ENCODE measurements at places on chromosomes 2 and 18.

DNA sequence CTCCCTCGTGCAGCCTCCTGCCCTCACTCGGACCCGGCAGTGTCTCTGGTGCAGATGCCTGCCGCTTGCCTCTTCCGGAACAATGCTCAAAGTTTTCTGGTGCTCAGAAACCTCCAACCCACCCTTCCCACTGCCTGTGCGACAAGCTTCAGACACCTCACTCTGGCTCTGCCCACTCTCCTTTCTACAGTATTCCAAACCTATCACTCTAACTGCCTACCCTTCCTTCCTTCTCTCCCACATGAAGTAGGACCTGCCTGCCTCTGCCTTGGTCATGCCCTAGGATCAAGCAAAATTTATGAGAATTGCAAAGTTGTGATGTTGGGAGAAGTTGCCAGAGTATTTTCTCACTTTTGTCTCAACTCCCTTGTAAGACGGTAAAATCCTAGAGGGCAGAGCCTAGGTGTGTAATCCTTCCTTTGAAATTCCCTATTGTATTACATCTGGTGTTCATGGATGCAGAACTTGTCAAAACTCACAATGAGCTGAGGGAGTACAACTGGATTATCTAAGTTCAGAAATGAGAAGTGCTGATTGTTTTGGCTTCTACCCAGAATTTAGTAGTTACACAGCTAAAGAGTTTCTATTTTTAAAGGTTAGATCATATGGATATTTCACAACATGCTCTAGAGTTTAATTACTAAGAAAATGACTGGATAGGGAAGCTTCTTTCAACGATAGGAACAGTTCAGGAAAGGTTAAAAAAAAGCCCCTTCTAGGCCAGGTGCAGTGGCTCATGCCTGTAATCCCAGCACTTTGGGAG, 7.2 kb downstream of the NPC1 start:
- DNase-seq = no peak

GRCh38 chr2:131016826-131017741, 76.2 kb downstream of the FAM168B start:
- no peak for DNase-seq

DNA sequence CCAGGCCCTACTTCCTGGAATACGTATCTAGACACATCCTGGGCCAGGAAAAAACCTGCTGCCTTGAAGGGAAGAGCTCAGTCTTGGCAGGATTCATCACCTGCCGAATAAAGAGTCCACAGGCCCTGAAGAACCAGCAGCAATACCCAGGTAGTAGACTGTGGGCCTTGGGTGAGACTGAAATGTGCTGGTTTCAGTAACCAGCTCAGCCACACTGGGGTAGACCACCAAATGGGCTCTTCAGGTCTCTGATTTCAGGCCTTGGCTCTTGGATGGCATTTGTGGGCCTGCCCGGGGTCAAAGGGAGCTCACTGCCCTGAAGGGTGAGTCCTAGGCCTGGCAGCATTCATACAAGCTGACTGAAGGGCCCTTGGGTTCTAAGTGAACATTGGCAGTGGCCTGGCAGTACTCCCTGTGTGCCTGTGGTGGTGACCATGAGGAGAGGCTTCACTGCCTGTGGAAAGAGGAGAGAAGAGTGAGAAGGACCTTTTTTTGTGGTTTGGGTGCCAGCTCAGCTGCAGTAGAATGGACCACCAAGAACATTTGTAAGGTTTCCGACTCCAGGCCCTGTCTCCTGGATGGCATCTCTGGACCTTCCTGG, 175.1 kb downstream of the ANKRD30B start:
- no peak for DNase-seq

- no peak for DNase-seq
Measured at GRCh38 chr2:164606557-164606956, 14.7 kb downstream of the GRB14 start.

GRCh38 chr2:168626647-168627046, 170.6 kb downstream of the CERS6 start:
- no peak for DNase-seq

DNA sequence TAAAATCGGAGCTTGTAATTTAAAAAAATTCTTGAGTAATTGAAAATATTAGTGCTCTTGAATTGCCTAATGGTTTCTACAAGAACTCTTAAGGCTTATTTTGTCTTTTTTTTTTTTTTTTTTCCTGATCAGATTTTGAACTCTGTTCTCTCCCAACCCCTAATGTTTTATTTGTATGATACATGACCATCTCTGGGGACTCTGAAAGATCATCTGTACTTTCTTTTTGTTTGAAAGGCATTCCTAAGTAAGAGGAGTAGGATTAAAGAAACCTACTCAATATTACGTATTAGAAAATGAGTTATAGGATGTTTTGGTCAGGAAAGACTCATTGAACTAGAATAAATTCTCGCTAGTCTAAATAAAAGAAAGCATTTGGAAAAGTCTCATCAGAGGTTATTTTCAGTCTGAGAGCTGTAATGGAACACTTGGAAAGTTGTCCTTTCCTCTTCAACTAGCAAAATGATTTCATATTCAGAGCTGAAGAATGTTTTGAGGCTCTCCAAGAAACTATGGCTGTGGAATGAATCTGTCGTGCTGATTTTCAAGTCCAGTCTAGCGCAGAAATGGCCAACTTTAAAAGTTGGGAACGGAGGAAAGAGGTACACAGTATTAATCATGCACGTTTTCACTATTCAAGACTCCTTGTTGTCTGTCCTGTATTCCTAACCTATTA, 182.7 kb downstream of the PRPF40A start:
- no peak for DNase-seq

DNA sequence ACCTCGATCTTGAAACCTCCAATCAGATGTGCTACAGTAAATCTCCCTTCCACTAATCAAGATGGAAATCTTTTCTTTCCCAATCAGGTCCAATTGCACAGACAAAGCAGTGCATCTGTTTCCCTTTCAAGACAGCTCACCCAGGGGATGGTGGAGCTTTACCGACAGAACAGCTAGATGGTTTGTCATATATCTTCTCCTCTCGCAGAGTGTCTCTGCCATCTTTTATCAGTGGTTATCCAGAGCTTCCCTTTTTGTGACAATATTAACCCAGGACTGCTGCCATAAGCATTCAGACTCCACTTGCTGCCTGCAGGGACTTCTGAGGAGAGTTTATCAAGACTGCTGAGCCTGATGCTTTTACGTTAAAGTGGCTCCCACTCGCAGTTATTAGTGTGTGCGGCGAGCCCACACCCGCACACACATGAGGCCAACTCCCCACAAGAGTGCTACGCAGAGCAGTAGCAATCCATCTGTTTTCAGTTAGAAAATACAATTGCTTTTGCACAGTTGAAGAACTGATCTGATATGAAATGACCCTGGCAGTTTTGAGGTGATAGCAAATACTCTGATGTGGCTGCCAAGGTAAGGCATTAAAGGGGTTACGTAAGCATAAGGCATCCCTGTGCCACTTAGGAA, 398.9 kb downstream of the NCKAP5 start:
- DNase-seq = no peak

GRCh38 chr2:230908595-230909191, 16.3 kb downstream of the GPR55 start:
- DNase-seq = no peak

DNA sequence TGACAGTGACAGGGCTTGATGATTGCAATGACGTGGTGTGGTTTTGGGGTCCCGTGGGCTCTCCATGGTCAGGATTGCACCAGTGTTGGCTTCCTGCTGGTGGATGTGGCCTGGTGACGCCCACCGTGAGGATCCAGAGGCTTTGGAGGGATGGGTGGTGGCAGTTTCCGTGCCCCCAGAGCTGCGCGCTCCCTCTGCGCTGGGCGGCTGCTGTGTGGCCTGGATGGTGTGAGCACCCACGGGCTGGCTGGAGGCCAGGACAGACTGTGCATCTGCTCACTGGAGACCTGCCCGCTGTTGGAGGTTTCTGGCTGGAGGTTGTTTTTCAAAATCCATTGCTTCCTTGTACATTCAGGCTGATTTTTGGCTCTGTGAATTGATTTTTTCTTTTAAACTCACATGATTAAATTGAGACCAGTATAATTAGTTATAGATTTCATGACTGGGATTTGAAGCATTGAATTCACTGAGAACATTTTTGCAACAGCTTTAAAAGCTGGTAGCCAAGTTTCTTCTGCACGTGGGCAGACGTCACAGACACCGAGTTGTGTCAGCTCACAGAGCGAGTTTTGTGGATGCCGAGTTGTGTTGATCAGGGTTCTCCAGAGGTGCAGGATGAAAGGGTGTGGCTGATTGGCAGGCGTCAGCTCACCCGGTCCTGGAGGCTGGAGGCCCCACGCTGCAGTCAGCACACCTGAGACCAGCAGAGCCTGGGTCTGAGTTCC, 72.7 kb downstream of the KCNG2 start:
- DNase-seq = no peak

DNA sequence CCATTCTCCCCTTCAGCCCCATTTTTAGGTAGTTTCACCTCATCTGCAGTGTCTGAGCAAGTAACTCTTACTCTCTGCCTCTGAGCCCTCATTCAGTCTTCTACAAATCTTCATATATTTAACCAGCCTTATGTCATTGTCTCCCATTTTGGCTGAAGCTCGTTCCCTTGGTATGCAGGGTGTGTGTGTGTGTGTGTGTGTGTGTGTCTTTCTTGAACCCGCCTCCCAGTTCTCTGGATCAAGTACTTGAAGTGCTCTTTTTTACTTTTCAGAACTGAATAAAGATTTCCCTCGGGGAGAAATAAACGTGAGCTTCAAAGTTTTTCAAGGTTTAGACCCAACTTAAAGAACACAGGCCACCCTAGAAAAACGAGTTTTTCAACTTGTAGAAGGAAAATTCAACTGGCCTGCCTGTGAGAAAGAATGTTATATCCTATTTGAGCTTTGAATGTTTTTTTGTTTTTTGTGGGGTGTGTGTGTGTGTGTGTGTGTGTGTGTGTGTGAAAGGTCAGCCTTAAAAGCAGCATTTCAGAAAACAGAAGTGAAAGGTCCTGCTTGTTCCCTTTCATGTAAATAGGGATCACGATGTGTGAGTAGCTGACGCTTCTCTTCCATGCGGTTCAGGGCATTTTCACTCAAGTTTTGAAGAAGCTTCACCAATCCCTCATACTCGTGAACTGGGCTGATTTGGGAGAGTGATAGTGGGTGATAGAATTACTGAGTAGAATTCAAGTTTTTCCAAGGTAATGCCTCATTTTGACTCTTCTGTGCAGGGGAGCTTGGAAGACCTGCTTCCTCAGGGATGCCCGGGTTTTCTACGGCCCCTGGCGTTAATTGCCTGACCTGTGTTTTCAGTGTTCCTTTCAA, 50.6 kb upstream of the EML6 start:
- no peak for DNase-seq

GRCh38 chr2:241265506-241265905, 50.0 kb downstream of the HDLBP start:
- no peak for DNase-seq

- no peak for DNase-seq
Measured at GRCh38 chr2:97766567-97766966, 53.2 kb downstream of the ZAP70 start.

- DNase-seq = no peak
Measured at GRCh38 chr2:135817951-135818350, 19.0 kb downstream of the LCT start.

GRCh38 chr2:241465543-241465942, 42.8 kb downstream of the STK25 start:
- no peak for DNase-seq

- DNase-seq = no peak
Measured at GRCh38 chr2:227713291-227713690, 4.5 kb downstream of the SLC19A3 start.

DNA sequence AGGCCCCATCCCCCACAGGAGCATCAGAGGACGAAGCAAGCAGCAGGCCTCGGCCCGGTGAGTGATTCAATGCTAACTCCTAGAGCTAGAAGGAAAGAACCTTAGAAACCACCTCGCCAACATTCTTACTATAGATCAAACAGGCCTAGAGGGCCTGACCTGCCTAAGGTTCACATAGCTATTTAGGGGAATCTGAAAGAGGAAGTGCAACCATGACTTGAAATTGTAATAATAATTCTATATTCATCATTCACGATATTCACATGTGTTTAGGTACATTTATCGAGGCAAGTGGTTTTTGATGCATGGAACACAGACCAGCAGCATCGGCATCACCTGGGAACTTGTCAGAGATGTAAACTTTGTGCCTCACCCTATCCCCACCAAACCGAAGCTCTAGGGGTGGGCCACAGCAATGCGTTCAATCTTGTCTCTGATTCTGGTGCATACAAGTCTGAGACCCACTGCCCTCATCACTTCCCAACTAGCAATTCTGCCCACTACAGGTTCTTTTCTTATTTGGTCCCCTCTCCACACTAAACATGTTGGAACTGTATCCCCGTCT, 78.0 kb upstream of the DNMT3A start:
- no peak for DNase-seq

- DNase-seq = no peak
Measured at GRCh38 chr2:185502351-185502750, 236.3 kb upstream of the FSIP2 start.

GRCh38 chr2:173680574-173680973, 284.6 kb downstream of the SP3 start:
- no peak for DNase-seq

GRCh38 chr2:27298391-27299080, 9.7 kb downstream of the UCN start:
- DNase-seq = no peak

Data from stimulated activated CD8-positive, alpha-beta memory T cell treated with anti-CD3 and anti-CD28 coated beads, Interleukin-7, amount 100 ng/mL, for 24 hours (primary cell).